Urinary bladder (tissue), 4 donors: ENCODE measurements at places on chromosomes 6 and 20.

DNA sequence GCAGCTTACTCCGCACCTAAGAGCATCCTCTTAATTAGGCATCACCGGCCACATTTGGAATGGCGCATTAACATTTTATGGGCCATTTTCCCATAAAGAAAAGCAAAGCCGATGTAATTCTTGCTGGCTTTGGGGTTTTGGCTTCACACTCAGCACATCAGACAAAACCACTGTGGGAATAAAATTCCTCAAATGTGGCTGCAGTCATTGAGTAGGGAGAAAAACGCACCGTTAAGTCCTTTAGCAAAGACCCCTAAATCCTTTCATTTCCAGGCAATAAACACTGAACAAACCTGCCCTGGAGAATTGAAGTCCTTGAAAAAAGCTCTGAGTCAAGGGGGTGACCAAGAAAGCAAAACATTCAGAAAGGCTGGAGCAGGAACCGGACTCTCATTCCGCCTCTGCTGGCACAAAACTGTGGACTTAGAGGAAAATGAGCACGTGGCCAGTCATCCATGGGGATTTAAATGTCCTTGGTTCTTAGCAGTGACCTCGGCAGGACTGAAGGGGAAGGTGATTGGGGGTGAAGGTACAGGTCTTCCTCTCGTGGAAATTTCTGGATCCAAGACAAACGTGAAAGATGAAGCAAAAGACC lies 102.9 kb downstream of the CDH4 start:
- DNase-seq, result no peak

GRCh38 chr6:70380252-70380651 lies 33.1 kb upstream of the FAM135A start:
- no peak for DNase-seq

DNA sequence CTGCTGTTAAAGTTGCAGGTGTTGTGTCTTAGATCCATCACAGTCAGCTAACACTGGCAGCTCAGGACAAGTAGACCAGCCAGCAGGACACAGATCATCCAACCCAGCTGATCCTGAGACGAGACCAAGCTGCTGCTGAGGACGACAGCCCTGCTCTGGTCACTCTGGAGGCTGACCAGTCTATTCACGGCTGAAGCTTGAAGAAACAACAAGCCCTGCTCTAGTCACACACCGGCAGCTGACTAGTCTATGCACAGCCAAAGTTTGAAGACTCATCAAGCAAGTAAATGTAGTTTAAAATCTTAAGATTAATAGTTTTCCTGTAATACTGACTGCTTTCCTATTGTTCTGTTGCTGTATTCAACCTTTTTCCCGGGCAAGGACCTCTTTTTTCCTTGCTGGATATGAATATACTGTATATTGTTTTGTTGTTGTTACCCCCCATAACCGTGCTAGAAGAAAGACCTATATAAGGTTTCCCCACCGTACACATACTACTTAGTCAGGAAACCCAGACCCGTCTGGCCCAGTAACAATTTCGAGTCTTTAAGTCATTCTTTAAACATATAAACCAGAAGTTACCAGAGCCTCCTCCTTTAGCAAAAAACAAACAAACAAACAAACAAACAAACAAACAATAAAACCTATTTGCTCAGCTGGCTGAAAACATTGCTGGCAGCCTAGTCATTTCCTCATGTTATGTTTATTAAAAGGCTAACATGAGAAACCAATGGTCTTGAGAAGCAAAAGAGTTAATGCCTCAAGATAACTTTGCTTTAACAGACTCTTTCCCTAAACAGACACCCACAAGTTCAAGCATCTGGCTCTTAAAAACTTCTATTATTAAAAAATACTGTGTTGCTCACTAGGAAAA lies 16.7 kb upstream of the GSTA3 start:
- DNase-seq, result no peak

- no peak for DNase-seq
Observed at GRCh38 chr6:99348288-99349170, 945 bp downstream of the FAXC start.
